LoVo (cell line): ENCODE measurements at places on chromosomes 5 and 9.
A peak's percentile ranks its signal among the peaks of the same experiment; 100 is the strongest.

GRCh38 chr5:125914471-125914870, 508.7 kb upstream of the GRAMD2B start:
- DNase-seq, result no peak

DNA sequence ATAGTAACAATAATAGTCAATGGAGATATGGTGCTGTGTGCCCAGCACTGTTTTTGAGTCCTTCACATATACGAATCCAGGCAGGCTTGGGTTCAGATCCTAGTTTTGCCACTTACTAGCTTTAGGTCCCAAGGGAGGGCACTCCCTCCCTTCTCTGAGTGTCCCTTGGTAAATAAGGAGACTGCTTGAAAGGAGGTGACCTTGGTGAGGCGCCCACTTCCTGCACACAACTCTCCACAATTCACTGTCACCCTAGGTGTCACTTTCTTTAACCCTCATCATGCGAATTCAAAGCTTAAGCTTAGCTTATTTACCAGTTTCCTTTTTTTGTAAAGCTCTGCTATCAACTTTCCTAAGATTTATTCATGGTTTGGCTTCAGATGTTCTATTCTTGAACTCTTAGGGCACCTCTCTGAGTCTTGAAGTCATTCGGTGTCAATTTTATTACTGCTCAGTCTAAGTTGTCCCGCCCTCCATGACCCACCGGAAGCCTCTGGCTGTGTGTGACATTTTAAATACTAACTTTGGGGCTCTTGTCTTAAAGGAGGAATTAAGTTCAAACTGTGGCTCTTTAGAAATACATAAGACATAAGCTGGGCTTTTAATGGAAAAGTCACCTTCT, 170.7 kb upstream of the ZNF618 start:
- no peak for DNase-seq

GRCh38 chr5:11482011-11482410, 422.2 kb downstream of the CTNND2 start:
- DNase-seq, result no peak

GRCh38 chr5:90802474-90803317, 244.1 kb downstream of the ADGRV1 start:
- DNase-seq, result peak; percentile 57

- DNase-seq, result no peak
Observed at GRCh38 chr9:109504689-109505088, 6.6 kb upstream of the PTPN3 start.

GRCh38 chr9:752201-752600, 89.3 kb upstream of the DMRT1 start:
- DNase-seq, result no peak

DNA sequence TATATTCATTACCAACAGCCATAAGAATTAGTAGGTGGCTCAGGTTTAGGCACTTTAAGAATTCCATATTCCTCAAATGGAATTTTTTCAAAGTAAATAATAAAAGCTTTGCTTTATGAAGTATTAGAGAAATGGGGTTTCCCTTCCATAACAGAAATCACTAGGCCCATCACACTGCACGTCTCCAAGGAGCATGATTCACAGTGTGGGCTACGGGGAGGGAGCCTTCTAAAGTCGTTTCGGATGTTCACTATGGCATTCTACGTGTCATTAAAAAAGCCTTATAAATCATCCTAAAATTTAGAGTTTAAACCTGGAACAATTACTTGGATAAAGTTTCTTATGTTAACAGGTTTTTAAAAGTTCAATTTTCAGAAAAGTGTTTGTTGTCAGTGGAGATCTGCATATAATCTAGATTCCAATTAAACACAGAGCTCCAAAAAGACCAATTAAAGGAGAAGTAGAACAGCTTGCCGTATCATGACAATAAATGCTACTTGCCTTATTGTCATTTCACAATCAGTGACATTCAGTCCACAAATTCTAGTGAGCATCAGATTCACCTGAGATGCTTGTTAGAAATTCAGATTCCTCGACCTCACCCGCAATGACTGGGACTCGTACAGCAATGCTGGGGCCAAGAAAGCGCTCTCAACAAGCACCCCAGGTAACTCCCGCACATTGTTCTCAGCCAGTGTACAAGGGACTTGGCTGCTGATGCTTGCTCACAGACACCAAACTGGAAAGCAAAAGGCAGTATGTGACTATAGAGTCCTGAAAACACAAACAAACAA, 115.7 kb downstream of the NFIB start:
- no peak for DNase-seq

DNA sequence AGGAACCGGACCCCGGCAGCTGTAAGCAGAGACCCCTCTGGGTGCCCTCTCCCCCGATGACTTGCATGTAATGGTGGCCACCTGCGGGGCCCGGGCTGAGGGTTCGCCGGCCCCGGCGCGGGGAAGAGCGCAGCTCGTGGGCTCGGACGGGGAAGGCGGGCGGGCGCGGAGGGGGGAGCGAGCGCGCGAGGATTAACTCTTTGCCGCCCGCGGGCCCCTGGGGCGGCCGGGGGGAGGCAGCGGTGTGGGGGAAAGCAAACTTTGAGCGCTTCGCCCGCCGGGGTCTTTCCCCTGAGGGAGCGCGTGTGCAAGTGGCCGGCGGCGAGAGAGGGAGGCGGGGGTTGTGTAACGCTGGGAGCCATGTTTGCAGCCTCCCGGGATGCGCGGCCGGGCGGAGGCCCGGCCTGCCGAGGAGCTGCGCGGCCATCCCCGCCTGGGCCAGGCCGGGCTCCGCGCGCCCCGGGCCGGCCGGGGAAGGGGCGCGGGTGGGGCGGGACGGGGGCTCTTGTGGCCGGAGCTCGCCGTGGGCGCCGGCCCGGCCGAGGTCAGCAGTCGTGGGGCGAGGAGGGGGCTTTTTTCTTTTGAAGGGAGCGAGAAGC, 547 bp downstream of the ANP32B start:
- peak; percentile 20 for DNase-seq

DNA sequence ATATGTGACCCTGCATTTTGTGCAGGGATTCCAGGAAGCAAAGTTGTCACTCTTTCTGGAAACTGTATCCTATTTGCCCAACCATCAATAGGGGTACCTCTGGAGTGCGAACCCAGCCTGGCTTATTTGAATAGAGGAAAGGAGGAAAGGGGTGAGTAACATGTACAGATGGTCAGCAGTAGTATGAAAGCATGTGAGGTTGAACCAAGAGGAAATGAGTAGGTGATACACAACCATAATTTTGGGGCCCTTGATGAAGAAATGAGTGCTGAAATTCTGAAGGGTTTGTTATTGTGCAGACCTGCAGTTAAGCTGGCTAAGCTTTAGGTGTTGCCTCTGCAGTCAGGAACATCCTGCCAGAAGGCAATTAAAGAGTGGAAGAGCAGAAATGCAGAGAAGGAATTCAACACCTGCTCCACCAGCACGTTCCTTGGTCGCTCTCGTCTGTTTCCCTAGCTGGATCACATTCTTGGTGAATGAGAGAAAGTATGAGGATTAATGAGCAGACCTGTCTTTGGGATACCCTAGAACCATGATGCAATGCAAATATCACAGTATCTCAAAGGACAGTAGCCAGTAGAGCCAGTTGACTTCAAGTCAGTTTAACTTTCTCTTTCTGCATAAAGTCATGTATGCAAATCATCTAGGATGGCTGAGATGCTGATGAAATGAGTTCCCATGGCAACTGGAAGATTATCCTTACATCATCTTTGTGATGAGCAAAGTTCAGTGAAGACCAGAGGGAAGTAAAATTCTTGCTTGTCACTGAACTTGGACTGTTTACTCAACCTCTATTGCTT, 13.2 kb upstream of the IL12B start:
- no peak for DNase-seq

GRCh38 chr9:18569941-18570630, 96.1 kb downstream of the ADAMTSL1 start:
- no peak for DNase-seq

DNA sequence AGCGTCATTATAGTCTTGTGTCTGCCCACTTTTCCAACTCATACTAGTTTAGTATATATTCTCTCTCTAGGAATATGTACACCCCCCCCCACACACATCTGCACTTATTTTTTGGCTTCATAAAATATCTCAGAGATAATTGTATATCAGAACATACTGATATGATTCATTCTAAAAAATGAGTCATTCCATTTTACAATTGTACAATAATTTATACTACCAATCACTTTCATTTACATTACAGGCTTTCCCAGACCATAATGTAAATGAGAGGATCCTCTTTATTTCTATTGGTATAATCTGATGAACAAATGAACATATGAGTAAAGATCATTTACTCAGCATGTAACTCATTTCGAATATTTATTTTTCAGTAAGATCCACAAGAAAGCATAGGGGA, 1842.9 kb upstream of the C9orf72 start:
- DNase-seq, result no peak

DNA sequence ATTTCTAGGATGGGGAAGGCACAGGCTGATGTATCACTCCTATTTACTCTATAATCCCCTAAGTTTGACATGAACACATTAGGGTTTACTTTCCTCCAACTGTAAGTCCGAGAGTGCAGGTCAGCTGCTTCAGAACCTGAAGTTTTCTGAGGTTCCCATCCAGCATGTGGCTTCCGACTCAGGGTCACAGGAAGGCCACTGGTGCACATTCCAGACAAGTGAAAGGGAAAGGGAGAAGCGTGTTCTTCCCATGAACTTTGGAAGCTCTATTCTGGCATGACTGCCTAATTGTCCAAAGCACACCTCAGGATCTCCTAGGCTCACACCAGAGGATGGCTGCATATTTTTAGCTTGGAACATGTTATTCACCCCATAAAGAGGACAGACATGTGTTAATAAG, 602.6 kb downstream of the SEMA5A start:
- DNase-seq, result no peak

- DNase-seq, result no peak
Observed at GRCh38 chr9:28120626-28121025, 547.3 kb upstream of the C9orf72 start.

DNA sequence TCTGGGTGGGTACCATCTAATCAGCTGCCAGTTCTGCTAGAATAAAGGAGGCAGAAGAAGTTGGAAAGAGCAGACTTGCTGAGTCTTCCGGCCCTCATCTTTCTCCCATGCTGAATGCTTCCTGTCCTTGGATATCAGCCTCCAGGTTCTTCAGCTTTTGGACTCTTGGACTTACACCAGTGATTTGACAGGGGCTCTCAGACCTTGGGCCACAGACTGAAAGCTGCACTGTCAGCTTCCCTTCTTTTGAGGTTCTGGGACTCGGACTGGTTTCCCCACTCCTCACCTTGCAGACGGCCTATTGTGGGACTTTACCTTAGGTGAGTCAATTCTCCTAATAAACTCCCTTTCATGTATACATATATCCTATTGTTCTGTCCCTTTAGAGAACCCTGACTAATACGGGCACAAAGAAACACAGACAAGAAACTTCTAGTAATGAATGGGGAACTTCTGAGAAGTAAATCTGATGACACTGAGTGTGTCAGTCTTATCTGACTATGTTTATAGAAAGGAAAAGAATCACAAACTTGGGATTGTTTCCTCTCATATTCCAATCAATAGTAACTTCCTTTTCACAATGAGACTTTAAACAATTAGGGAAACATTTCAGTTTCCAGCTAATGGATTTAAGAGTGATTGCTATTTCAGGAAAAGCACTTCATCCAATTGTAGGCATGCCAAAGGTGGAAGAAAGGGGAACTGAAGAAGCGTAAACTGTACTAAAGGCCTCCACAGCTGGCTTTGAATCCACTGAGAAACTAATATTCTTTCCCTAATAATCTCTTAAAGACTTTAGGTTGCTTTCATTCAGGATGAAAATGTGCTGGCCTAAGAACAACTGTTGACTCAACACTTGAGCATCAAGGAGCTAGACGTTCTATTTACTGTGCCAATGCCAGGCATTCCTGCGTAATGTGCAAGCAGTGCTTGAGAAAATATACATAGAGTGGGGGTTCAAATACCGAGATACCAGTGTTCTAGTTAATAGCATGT, 127.9 kb upstream of the PTGER4 start:
- DNase-seq, result peak; percentile 8

DNA sequence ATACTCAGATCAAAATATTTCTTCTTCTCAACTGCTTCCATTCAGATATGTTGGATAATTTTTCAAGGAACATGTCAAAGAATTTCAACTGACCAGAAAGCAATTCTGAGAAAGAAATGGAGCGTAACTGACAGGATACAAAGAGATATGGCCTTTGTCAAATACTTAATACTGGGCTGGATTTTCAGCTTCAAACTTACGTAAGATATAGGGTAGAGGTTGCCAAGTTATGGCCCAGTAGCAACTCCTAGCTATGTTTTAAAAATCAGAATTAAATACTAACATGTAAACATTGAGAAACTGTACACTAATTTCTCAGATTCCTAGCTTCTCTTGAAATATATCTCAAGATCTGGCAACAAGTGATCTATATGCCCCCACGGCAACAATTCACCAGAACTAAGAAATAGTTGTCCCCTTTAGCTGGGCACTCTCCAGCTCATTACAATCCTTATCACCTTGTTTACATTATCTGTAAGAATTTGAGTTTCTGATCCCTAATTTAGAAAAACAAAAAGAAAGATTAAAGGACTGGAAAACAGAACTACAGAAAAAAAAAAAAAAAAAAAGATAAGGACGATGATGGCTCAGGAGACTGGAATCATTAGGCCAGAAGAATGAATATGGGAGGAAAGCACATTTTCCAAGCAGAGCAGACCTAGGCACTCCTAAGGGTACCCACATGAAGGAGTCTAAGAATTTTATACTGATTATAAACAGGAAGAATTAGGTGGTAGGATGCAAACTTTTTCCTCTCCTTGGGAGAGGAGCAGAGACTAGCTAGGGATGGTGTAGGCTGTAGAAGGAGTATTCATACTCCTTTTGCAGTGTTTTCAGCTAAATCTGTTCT, 23.0 kb downstream of the INIP start:
- no peak for DNase-seq

DNA sequence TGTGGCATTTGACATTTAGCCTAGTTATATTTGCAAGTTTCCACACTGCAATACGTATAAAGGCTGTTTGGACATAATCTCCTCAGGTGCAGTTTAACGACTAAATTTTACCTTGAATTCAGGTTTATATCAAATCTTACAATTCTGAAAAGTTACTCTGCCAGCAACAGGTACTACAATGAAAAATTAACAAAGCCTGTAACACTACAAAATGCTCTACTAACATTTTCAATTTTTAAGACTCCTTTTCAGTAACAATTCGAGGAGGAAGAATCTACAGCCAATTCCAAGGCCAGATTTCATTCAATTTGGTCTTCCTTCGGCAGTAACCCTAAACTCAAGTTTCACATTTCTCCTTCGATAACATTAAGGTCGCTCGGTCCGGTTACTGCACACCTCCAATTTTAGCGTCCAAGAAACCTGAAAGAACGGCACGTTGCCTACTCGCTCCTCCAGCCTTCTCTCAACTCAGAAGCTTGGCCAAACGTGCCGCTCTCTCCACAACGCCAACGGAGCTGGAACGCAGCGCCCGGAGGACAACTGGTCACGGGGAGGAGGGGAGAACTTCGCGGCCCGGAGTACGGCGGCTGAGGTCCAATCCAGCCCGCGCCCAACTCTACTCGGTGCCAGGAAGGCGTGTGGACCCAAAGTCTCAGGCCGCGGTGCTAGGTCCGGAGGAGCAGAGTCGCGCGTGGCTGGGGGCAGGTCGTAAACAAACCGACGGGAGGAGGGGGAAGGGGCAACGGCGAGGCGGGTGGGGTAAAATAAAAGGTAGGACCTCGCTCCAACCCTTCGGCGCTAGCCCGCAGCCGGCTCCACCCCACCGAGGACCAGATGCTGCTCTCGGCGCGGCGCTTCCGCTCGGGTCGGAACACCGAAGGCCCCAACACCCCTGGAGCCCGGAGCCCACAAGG, 681 bp downstream of the FNIP1 start:
- peak; percentile 46 for DNase-seq

GRCh38 chr9:93708289-93708986, 132.1 kb downstream of the PHF2 start:
- no peak for DNase-seq

GRCh38 chr9:36690412-36691168, 117.9 kb downstream of the MELK start:
- DNase-seq, result no peak

GRCh38 chr5:96610747-96611146, 51.4 kb upstream of the CAST start:
- no peak for DNase-seq
